HTR-8/SVneo (cell line): ENCODE measurements at places on chromosomes 12 and 14.

DNA sequence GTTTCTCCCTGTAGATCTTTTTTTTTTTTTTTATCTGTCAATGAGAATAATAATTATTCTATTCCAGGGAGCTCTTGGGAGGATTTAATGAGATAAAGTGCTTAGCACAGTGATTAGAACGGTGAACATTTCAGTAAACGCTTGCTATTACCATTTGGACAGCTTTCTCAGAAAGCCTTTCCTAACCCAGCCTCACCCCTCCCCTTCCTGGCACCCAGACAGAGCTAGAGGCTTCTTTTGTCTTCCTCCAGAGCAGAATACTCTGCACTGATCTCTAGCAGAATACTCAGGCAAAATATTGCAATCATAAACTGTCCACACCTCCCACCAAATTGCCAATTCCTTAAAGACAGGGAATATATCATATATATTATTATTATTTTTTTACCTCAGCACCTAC is 66.6 kb downstream of the ERGIC2 start:
- no peak for DNase-seq

DNA sequence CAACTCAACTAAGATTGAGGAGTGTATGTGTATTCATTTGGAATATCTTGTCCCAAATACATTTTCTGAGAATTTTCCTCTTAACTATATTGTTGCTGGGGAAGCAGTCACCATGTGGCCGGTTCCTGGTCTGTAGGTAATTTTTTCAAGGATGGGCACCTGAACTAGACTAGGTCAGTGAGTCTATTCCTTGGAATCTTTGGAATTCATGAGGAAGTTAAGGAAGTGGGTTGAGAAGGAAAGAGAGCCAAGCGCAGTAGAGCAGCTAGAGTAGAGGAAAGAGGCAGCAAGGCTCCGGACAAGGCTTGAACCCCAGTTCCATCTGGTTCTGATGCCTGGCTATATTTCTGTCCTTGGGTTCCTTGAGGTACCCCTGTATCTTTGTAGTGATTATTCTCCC is 183.7 kb downstream of the DACT1 start:
- DNase-seq, result no peak

DNA sequence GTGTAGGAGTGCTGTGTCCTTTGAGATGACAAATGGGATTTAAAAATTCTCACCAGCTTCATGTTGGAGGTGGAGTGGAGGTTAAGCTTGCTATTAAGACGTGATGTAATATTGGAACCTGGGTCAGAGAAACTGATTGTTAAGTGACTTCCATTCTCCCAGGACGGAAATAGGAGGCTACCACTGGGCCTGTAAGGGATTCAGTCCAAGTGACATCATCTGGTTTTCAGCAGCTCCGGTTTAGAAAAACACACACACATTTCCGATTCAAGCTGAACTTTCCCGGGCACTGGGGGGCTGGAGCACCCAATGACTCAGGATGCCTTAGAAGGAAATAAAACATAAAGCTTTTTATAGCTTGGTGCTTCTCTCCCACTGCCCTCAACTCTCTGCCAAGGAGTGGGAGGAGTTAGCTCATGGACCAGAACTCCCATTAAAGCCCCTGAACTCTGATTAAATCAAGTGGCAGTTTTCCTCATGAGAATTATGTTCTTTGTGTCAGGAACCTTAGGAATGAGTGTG is 12.4 kb downstream of the CALM1 start:
- DNase-seq, result peak; percentile 79

GRCh38 chr14:76580967-76581366 is 180.3 kb upstream of the VASH1 start:
- no peak for DNase-seq

DNA sequence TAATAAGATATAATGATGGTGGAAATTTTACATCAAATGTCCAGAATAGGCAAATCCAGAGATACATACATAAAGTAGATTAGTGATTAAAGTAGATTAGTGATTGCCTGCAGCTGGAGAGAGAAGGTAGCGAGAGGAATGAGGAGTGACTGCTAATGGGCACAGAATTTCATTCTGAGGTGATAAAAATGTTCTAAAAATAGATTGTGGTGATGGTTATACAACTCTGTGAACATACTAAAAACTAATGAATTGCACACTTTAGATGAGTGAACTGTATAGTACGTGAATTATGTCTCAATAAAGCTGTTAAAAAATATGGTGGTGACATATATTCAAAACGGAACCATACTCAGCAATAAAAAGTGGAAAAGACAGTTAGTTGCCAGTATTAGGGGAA is 41.7 kb downstream of the PPP2R5E start:
- DNase-seq, result no peak

DNA sequence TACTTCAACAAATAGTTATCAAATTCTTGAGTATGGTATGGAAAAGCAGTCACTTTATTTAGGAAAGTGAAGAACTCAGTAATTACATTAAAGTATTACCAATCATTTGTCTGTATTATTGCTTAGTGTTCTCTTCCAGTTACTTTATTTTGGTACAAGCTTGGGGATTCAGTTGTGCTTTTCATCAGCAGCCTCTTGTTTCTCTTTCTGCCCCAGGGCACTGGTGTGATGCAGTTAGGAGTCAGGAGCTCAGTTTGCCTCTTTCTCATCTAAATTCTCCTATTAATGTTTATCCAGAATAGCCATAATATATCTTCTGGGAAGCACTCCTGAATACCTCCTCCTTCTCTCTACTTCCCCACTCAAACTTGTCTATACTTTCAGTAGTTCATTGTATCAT is 25.7 kb downstream of the PMCH start:
- no peak for DNase-seq

- no peak for DNase-seq
These were observed 80.8 kb downstream of the EMP1 start for GRCh38 chr12:13277293-13277692.

DNA sequence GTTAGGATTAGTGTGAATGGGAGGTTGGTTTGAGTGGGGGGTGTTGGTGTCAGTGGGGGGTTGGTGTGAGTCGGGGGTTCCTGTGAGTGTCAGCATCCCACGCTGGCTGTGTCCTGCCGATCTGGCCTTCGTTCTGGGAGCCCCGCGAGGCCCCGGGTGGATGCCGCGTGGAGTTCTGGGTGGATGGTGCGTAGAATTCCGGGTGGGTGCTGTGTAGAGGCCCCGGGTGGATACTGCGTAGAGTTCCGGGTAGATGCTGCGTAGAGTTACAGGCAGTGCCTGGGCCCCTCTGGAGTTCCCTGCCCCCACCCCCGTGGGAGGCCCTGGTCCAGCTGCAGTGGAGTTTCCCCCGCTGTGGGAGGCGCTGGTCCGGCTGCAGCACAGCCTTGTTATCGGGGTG is 8.7 kb downstream of the NOC4L start:
- DNase-seq, result no peak

GRCh38 chr14:59131938-59132795 is 56.3 kb upstream of the DAAM1 start:
- DNase-seq, result no peak

- DNase-seq, result peak; percentile 37
These were observed 29.3 kb upstream of the DAAM1 start for GRCh38 chr14:59159169-59159568.

DNA sequence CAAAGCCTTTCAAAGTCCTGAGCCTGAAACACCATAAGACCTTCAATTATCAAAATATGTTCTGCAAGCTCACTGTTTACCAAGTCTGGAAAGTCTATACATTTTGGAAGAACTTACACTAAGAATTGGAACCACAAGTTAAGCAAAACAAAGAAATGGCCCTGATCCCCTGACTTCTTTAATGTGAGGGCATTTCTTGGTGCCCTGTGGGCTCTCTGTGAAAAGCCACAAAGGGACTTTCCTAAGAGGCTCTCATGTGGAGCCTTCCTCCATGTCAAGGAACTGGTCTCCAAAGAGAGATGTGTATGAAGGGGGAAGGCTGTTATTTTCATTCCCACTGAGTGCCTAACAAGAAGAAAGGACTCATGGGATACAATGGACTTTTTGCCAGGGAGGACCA is 13.5 kb upstream of the MYH6 start:
- no peak for DNase-seq

DNA sequence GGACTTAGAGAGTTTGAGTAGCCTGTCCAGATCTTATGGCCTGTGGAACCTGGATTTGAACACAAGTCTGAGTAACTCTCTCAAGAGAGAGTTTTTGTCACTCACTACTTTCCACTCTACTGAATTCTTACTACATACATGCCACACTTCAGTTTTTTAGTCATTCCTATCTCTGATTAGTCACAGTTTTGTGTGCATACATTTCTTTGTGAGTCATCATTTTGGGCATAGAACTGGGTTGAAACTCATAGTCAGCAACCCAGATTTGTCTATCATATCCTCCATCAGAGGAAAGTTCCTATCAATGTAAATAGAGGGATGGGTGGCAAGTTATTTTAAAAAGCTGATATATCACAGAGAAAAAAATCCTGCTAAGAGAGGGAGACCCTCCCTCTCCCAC is 42.9 kb downstream of the FLRT2 start:
- peak; percentile 32 for DNase-seq

DNA sequence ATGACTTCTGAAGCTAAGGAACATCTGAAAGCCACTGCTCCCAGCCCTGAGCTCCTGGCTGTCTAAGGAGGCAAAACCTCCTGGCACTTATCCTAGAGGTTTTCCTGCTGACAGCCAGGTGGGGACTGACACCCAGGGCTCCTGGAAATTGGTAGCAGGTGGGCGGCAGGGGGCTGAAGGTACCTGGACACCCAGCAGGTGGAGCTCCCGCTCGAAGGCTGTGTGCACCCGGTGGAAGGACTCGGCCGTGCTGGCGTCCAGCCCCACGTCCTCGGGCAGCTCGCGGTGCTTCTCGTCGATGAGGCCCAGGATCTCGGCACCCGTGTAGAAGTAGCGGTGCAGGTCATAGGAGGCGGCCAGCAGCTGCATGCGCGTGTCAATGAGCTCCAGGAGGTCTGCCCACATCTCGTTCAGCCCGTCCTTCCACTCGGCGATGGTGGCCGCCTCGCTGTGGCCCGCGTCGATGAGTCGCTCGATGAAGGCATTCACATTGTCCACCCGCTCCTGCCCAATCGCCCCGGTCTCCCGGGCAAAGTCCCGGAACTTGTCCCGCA is 68.2 kb downstream of the PLEKHG3 start:
- DNase-seq, result no peak

DNA sequence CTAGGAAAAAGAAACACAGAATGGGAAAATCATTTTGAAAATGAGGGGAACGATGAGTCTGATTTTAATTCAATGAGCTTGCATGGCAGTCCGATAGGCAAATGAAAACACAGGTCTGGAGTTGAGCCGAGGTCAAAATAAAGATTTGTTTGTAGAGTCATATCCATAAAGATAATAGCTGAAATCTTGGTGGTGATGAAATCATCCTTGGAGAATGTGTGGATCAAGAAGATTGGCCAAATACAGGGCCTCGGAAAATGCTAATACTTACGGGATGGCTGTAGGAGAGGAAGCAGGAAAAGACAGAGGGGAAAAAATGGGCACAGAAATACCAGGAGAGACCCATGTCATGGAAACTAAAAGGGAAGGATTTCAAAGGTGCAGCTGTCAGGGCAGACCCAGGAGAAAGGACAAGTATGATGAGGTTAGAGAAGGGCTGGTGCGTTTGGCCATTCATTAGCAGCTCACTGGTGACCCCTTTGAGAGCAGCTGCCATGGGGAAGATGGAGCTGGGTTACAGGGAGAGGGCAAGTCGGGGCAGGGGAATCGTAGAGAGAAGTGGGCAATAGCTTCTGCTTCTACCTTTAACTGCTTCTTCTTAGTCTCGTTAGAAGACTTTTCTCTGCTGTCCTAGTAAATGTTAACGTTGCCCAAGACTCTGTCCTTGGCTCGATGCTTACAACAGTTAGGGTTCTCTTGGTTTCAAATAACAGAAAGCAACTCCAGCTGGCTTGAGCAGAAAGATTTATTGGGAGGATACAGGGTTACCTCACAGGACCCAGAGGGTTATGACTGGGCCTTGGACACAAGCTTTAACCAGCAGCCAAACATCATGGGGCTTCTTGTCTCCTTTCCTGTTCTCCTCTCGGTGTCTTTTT is 161.8 kb downstream of the EFCAB11 start:
- DNase-seq, result no peak

- DNase-seq, result no peak
These were observed 14.7 kb downstream of the GSTZ1 start for GRCh38 chr14:77335576-77335975.

DNA sequence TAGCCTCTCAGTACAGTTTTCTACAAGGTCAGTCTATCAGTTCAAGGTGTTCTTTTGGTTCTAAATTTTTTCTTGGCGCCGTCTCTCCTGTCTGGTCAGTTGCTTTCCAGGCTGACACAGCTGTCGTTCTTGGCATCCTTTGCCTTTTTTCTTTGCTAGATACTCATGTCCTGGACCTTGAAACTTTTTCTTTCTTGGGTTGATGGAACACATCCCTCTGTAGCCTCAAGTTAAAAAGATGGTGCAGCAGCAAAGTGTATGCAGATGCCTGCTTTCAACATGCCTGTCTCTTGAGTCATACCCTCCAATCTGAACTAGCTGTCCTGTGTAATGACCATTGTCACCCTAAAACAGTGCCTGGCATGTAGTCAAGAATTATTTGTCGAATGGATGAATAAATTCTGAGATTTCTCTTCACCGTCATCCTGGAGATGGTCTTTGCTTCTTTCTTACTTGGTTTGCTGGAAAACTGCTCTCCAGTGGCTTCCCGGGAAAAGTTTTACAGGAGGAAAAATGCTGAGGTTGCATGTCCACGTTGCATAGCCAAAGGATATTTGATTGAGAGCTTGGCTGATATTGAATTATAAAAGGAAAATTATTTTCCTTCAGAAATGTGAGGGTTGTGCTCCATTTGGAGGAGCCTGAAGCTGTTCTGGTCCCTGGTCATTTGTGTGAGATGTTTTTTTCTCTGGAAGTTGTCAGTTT is 4.6 kb downstream of the NYNRIN start:
- no peak for DNase-seq

GRCh38 chr12:131067981-131068851 is 114.5 kb downstream of the ADGRD1 start:
- DNase-seq, result no peak

GRCh38 chr14:26190646-26191045 is 407.2 kb downstream of the NOVA1 start:
- no peak for DNase-seq

DNA sequence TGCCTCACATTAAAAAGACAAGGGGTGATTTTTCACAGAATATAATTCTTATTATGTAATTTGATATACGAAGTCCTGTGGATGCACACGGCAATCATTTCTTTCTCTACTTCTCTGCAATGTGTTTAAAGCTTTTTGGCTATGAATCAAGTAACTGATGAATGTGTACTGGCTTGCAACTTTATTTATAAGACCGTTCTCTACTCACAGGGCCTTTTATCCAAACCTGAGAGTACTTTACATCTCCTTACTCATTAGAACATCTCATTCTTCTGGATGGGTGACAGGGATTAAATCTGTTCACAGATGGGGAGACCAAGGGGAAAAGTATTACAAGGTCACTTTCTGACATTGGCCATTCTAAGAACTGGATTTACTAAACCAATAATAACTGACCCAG is 215.8 kb upstream of the DIO2 start:
- no peak for DNase-seq
